ENCODE measurements at places on chromosomes 5 and 9.
A peak's percentile ranks its signal among the peaks of the same experiment; 100 is the strongest.

DNA sequence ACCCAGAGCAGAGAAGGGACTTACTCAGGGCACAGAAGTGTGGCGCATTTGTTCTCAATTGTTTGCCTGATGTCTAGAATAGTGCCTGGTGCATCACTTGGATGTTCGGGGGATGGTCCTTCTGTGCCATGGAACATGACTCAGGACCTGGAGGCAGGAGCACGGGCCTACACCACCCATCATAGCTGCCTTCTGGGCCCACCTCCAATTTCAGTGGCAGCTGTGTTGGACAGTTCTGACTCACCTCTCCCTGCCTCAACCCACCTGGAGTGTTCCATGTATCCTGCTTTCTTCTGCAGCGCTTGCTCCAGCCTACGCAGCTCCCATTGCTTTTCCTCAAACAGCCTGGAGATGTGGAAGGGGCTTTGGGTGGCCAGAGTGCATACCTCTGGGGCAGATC is 12.5 kb upstream of the CXCL14 start:
- DNase-seq: no peak

GRCh38 chr5:154850255-154851062 is at the start of gene FAXDC2:
Gene FAXDC2, minus strand, starts transcription at chr5:154850603. Its CDS starts 12,425 bp downstream, at chr5:154838178.
- no peak for DNase-seq

DNA sequence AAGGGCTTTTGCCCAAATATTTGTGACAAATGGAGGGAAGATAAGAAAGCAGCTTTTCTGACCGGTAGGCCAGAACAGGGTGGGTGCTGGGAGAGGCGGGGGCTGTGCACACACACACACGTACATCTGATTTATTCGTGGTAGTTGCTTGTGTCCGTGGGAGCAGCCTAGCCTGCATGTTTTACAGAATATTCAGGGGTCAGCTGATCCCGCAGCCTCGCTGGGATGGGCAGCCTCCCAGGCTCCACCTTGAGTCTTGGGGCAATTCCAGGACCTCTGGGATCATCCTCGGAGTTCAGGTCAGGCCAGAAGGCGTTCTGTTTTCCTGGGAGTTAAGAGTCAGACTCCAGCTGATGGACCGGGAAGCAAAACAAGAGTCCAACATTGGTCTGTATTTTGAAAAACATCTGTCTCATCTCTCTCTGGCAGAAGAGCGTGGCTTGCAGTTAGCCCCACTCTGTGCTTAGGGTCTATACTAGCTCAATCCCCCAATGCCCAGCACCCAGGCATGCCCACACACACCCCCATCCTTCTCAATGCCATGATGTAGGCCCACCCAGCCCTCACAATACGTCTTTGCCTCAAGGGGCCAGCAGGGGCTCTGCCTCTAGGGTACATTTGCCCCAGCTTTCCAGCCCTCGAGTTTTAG is 210.6 kb downstream of the GOLPH3 start:
- no peak for DNase-seq

- no peak for DNase-seq
Observed at GRCh38 chr9:20224756-20225155, 397.5 kb downstream of the MLLT3 start.

- no peak for DNase-seq
Observed at GRCh38 chr5:171710451-171711024, 75.1 kb upstream of the SMIM23 start.

DNA sequence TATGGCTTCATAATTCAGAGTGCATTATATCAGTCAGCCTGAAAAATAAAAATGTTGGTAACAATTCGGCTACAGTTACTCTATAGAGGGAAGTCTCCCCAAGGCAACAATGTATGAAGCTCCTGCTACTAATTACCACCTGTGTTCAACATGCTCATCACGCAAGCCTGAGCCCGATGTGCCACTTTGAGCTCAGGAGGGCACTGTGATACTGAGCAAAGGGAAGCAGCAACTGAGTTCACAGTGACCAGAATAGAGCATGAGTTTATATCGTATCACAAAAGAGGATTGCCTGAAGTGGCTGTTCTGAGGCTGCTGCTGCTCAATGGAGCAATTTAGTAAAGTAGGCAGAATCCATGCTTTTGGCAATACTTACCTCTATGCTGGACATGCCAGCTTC is 202.0 kb upstream of the HAPLN1 start:
- peak; percentile 29 for DNase-seq

DNA sequence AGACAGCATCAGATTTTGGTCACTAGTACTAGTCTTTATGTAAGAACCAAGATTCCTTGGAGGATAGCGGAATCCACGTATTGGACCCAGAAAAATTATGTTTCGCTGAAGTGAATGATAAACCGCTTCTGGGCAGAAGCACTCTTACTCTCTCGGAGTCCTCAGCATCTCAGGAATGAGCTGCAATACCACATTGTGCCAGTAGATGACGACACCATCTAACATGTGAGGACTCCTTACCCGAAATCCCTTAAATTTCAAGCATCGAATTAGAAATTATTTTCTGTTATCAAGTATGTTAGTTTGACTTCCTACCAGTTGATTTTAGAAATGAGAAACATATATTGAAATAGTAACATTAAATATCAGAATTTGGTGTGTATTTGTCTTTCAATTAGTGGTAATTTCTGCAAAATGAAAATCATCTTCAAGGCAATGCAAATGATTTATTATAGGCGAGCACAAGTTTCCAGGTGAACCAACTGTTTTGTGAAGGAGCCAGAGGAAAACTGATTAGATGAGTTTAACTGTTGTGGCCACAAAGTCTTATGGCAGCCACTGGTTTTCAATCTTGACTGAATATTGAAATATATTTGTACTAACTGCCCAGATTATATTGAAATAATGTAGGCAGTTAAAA is 66.0 kb upstream of the CAMK4 start:
- DNase-seq: peak; percentile 88

- no peak for DNase-seq
Observed at GRCh38 chr5:1207555-1207954, 6.2 kb downstream of the SLC6A19 start.

GRCh38 chr5:39342460-39342859 is 21.8 kb downstream of the C9 start:
- no peak for DNase-seq

DNA sequence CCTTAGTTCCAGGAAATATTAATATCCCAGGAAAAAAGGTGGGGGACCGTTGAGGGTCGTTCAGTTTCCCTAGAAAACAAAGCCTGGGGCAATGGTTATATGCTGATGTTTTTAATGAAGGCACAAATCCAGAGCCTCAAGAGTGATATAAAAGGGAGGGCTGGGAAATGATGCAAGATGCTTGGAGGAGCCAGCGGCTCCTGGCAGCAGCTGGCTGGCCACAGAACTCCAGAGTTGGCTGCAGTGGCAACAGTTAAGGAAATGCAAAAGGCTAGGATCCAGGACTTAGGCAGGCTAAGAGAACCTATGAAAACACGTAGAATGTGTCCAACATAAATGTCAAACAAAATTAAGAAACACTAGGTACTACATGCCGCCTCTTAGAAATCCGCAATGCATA is 31.0 kb upstream of the B4GALT1 start:
- DNase-seq: no peak

DNA sequence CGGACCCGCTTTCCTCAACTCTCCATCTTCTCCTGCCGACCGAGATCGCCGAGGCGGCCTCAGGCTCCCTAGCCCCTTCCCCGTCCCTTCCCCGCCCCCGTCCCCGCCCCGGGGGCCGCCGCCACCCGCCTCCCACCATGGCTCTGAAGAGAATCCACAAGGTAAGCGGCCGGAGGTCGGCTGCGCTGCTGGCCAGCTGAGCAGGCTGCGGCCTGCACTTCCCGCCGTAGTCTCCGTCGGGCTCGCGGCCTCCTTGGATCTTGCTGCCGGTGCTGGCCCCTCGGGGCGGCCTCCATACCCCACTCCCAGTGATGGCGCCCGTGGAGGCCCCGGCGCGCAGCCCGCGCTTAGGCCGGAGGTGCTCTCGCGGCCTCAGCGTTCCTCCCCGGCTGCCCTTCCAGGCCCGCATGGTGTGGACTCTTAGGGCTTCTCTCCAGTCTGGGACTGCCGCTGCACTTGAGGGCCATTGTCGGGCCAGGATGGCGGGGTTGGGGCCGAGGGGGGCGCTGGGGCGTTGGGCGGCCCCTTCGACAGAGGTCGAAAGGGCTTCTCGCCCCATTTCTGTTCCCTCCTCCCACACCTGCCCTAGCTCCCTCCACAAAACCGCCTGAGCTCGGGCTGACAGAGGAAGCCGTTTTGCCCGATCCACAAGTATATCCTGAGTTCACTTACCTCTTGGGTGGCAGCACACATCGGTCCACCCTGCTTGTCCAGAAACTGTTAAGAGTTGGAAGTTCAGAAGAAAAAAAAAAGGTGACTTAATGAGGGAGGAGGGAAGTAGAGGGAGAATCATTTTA is 714 bp downstream of the UBE2D2 start:
- DNase-seq: peak; percentile 27

GRCh38 chr5:63351164-63351563 is 611.1 kb downstream of the HTR1A start:
- no peak for DNase-seq

- no peak for DNase-seq
Observed at GRCh38 chr5:125600559-125600958, 822.6 kb upstream of the GRAMD2B start.

- no peak for DNase-seq
Observed at GRCh38 chr9:98345011-98345410, 89.6 kb upstream of the TBC1D2 start.

GRCh38 chr5:80213466-80213865 is 42.4 kb downstream of the SERINC5 start:
- no peak for DNase-seq

- DNase-seq: no peak
Observed at GRCh38 chr5:401146-402034, 41.6 kb upstream of the EXOC3 start.

- no peak for DNase-seq
Observed at GRCh38 chr5:19734776-19735175, 253.2 kb downstream of the CDH18 start.

- no peak for DNase-seq
Observed at GRCh38 chr9:38243993-38244392, 148.5 kb upstream of the ALDH1B1 start.

GRCh38 chr5:90113108-90113507 is 296.4 kb downstream of the CETN3 start:
- no peak for DNase-seq

DNA sequence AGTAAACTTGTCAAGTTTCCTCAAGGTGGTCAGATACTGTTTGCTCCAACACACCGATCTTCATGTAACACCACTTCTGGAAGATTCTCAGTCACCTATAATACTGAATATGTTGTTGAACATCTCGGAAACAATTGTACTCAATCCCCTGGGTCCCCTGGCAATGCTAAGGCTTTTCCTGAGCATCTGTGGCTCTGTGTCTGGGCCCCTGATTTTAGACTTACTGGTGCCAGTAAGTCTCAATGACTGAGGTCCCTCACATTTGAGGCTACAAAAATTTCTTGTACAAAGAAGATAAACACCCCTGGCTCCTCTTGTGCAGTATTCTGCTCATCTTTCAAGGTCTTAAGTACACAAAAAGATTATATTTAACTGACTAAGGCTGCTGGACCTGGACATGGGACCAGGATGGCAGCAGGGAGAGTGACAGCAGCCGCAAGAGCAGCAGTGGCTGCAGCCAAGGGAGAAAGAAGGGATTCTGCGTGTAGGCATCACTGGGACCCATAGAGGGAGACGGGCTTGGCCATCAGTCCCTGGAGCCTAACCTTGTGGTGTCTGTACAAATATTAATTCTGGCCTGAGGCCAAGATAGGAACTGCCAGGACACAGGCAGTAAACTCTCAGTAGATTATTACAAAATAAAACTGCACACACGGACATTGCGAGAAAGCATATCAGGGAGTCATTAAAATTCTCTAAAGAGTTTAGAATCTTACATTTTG is 49.0 kb upstream of the TNPO1 start:
- DNase-seq: peak; percentile 47

- no peak for DNase-seq
Observed at GRCh38 chr5:63825984-63826383, 136.3 kb downstream of the HTR1A start.

DNA sequence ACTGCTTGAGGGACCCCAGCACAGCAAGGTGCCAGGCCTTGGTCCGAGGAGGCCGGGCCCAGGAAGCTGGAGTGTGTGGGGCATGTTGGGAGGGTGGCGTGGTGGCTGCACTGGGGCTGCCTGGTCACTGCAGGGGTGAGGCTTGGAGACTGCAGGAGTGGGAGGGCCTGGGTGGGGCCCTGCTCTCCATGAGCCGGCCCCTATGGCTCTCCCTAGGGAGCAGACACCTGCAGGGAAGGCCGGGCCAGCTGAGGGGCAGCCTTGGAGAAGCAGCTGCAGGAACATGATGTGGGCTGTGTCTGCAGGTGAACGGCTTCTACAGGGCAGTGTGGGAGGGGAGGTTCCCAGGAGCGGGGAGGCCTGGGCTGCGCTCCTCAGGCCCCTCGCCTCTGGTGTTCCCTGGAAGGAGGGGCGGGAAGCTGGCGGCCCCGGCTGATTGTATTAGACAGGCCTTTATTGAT is 41.7 kb upstream of the TMEM250 start:
- DNase-seq: peak; percentile 65

DNA sequence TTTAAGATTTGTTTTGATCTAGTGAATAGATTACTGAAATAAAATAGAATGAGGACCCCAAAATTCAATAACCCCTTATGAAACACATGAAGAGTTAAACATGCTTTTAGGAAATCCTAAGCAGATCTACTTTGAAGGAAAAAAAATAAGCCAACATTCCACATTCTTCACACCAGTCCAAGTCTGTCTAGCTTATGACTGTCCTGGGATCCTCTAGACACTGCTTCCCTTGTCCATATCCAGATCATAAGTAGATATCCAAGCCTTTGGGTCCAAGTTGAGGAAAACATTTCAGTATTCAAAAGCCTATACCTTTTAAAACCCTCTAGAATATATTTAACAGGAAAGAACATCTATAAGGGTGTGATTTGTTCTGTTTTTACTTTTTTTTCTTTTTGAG is 58.8 kb upstream of the MINAR2 start:
- DNase-seq: no peak

GRCh38 chr5:159332800-159333544 is 2.7 kb upstream of the IL12B start:
- no peak for DNase-seq

DNA sequence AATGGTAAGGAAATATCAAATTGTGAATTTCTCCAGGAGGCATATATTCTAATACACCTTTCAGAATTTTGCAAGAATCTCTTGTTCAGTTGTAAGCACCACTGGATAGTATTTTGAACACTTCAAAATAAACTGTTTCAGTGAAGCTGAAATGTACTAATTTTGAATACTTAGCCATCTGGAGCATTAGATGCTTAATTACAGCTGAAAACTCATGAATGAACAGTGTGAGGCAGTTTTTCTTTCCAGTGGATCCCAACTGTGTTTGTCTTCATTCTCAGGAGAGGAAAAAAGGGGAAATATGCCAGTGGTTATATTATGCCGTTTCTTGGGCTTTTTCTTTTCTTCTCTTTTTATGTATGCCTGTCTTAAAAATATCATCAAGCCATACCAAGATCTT is 306.0 kb upstream of the SEMA6A start:
- no peak for DNase-seq
